ENCODE measurements at places on chromosomes 1 and 21.

- no peak for DNase-seq
Measured at GRCh38 chr1:245258271-245258920, 103.6 kb downstream of the KIF26B start.

- DNase-seq: no peak
Measured at GRCh38 chr1:234722270-234722704, 112.3 kb upstream of the IRF2BP2 start.

DNA sequence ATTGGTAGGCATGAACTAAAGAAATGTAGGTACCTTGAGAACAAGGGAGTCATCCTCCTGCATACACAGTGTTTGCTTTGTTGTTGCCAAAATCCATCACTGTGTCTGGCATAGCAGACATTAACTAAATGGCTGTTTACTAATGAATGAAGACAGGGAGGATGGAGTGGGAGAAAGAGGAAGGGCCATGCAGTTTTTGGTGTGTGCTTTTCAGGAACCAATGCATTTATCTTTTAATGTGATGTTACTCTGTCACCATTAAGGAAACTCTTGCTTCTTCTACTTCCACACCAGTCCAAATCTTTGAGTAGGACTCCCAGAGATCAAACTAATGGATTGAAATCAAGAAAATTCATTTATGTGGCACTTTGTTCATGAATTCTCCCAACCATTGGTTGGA is 55.6 kb upstream of the DUSP10 start:
- DNase-seq: no peak

- DNase-seq: no peak
Measured at GRCh38 chr1:12666141-12666735, 22.4 kb downstream of the AADACL4 start.

DNA sequence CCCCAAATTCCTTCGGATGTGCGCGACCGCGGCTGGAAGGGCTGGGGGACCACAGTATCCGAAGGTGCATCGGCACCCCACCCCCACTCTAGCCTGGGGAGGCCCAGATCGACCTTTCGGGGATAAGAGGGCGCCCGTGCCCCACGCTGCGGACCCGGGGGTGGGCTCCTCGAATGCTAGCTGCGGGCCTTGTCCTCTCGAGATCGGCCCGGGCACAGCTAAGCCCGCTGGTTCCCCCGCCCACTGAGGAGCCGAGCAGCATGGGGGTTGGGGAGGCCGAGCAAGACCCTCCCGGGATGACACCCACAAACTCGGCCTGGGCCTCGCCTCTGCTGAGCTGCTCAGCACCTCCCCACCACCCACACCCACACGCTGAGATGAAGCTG is 653 bp upstream of the IFFO2 start:
- DNase-seq: no peak

DNA sequence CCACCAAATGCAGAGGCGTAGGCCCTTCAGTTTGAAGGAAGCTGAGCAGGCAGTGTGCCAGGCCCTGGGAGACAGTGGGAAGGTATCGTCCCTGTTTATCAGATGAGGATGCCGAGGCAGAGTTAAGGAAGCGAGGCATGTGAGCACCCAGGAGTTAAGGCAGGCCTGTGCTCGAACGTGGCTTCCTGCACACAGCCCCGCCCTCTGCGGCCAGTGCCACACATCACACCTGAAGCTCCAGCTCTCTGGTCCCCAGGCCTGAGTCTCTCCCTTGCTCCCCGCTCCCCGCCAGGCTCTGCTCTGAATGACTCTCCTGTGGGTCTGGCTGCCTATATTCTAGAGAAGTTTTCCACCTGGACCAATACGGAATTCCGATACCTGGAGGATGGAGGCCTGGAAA is 32.1 kb downstream of the EPHX1 start:
- DNase-seq: no peak

DNA sequence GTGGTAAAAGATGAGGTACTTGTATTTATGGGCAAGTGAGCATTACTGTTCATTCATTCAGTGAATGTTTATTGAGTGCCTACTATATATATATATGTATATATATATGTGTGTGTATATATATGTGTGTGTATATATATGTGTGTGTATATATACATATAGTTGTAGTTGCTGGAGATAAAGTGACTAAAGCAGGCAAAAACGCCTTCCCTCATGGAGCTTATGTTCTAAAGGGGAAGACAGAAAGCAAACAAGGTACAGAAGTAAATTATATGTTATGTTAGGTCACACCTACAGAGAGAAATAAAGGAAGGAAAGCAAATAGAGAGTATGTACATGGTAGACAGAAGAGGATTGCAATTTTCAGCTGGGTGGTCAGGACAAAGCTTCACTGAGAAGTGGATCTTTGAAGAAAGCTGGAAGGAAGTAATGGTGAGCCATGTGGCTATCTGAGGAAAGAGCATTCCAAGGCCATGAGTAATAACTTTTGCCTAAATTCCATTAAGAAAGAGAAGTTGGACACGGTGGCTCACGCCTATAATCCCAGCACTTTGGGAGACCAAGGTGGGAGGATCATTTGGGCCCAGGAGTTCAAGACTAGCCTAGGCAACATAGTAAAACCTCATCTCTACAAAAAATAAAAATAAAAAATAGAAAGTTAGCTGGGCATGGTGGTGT is 33.5 kb upstream of the KLF17 start:
- no peak for DNase-seq
